Epithelial cell of proximal tubule (primary cell): ENCODE measurements at places on chromosomes 1 and 21. TPM values are rescaled to one million over a fixed set of nuclear protein-coding genes. Genes with fewer than 3 reads are reported as not detected.

DNA sequence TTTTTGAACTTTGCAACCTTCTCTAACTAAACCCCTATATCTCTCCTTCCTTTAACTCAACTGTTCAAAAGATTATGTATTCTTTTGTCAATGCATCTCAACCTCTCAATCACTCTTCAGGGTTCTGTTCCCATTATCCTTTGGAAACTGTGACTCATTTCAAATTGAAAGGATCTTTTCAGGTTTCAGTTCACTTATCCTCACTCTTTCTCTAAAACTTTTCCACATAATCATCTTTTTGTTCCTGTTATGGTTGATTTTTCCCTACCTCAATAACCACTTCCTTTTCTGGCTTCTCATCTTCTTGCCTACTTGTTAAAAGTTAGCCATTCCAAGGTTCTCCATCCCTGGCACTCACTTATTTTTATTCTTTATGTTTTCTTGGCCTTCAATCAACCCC is 56.2 kb upstream of the NUF2 start:
- no peak for DNase-seq

DNA sequence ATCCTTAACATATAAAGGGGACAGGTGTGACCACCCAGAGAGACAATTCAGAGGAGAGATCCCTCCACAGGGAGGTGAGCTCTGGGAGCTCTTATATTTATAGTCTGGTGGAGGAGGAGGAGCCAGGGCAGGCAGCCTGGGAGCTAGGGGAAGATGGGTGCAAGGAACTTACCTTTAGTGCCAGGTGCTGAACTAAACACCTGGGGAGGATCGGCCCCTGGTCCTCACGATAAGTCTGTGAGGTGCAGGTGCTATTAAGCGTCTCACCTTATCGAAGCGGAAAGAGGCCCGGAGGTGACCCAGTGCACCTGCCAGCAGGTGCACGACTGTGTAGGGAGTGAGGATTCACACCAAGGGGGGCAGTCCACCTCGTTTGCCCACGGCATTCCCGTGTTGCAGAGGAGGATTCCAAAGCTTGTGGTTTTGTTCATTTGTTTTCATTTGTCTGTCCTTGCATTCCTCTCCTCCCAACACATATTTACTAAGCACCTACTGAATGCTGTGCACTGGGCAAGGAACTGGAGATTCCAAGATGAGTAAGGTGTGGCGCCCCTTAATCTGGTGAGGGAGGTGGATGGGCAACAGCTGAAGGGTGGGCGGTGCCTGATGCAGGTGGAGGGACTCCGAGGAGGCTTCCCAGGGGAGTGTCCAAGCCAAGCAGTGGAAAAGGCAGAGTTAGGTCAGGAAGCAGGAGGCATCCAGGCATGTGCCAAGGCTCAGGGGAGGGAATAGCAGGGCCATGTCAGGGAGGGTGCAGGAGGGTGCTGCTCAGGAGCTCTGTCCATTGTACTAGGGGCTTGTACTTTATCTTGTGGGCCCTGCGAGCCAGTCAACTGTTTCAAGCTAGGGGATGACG is 11.5 kb downstream of the ARHGEF10L start:
- DNase-seq, result no peak

- DNase-seq, result no peak
Observed at GRCh38 chr1:224287714-224288113, 42.3 kb downstream of the NVL start.

The PLPPR4 gene
- 0.12 TPM in 1 of 2 replicates, not detected in the other for total RNA-seq

The TTC39A gene
- 15.1 and 21.3 TPM in 2 replicates for total RNA-seq

The RASSF5 gene
- 3.5 and 4.7 TPM in 2 replicates for total RNA-seq

The SCYL3 gene
- 4.2 and 4.9 TPM in 2 replicates for total RNA-seq
